Activated CD4-positive, alpha-beta T cell treated with anti-CD3 and anti-CD28 coated beads for 24 hours (primary cell): ENCODE measurements at places on chromosomes 3 and 15.

- DNase-seq = no peak
These were observed 38.9 kb downstream of the CACNA2D2 start for GRCh38 chr3:50464569-50464968.

GRCh38 chr3:173690542-173691180 is 293.1 kb downstream of the NLGN1 start:
- DNase-seq = no peak

DNA sequence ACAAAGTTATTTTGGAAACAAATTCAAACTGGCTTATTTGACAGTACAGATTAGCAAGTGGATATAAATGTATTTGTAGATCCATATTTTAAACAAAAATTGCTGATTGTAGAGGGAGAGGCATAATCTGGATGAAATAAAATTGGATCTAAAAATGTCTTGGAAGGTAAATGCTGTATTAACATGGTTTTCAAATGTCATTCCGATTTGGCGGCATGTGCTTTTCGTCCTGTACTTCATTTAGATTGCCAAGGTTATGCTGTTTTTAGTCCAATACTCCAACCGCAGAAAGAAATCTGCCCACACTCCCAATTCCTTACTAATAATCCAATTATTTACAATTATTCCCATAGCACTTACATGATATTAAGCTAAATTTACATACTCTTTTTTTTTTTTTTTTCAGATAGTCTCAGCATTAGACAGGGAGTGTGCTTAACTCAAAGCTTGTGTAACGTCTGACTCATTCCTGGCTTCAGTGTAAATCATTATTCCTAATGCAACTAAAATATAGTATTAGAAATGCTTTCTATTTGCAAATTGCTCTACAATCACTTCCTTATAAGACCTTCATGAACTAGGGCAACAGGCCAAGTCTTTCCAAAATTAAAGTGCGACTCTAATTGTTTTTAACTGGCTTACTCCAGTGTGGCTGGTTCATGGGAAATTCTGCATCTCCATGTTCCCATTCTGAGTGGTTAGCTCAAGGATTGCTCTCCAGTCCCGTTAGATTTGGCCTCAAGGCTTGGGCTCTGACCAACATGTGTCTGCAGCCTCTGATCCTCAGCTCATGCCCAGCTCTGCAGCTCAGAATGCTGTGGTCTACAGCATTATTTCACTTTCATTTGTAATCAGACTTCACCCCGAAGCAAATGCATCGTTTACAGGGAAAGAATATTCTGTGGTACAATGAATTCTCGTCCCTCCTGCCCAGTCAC is 103.9 kb downstream of the FBN1 start:
- DNase-seq = no peak

- DNase-seq = no peak
These were observed 49.8 kb downstream of the GASK1A start for GRCh38 chr3:43028678-43029490.

GRCh38 chr15:41558400-41559238 is at the start of gene TYRO3:
TYRO3 (plus strand) TSS chr15:41559212; CDS start chr15:41559258, 46 bp downstream.
- peak; percentile 60 for DNase-seq

- DNase-seq = no peak
These were observed 58.8 kb downstream of the MAP3K13 start for GRCh38 chr3:185421577-185422232.
